Activated T-cell treated with anti-CD3 and anti-CD28 coated beads, Interleukin-2, amount 50 U/mL, for 4 hours (primary cell): ENCODE measurements at places on chromosomes 16 and 17.
A peak's percentile ranks its signal among the peaks of the same experiment; 100 is the strongest.

- no peak for DNase-seq
Measured at GRCh38 chr17:2335726-2336214, 487 bp downstream of the TSR1 start.

DNA sequence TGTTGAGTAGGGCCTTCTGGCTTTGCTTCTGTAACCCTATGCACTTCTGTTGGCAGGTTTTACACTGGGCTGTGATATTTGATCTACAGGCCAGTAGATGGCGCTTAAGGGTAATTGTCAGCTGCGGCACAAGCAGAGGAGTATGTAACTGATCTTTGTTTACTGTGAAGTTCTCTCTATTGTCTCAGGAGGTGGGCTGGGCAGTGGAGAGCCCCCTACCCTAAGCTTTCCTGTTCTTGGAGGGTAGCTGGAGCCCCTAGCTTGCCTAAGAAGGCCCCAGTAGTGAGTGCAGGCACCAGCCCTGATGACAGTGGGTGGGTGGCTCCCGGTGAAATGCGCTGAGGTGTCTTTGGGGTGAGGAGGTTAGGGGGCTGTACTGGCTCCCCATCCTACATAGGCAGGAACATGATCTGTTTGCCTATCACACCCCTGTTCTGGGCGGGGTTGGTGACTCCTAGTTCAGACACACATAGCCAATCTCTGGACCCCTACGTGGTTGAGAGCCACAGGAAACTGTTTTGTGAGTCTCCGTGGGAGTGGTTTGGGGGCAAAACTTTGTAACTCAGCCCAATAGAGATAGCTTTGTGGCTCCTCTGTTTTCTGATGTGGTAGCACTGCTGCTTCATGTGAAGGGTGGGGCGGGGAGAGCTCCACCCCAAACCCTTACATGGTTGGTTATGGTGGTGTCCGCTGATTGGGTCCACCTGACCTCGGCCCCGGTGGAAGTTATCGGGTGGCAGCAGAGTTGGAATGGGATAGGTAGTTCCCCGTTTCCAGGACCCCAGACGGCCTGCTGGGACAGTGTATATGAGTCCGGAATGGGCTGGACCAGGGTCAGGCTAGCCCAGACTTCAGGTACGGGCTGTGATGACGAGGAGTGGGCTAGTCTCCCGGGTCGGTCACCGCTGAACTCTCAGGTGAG, 60.4 kb downstream of the SLFN11 start:
- peak; percentile 65 for DNase-seq

DNA sequence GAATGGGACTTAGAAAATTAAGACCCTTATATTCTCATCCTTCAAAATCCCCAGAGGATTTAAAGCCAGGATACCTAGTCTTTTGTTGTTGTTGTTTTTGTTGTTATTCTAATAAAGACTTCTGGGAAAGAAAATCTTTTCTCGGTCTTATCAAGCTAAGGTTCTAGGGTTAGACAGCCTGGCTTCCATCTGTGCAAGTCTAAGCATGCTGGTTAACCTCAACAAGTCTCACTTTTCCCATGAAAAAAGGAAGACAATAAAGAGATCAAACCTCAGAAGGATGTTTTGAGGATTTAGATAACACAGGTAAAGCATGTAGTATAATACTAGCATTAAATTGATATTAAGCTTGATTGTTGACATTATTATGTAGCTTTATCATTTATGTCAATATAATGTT, 486.4 kb upstream of the SOX9 start:
- no peak for DNase-seq

- DNase-seq = peak; percentile 79
Measured at GRCh38 chr17:75785016-75785890, 647 bp downstream of the UNK start.

- no peak for DNase-seq
Measured at GRCh38 chr17:10879190-10879836, 41.4 kb upstream of the PIRT start.

GRCh38 chr17:82019690-82020571, 2.7 kb downstream of the CENPX start:
- DNase-seq = peak; percentile 58

- no peak for DNase-seq
Measured at GRCh38 chr16:61807551-61807950, 228.7 kb downstream of the CDH8 start.

DNA sequence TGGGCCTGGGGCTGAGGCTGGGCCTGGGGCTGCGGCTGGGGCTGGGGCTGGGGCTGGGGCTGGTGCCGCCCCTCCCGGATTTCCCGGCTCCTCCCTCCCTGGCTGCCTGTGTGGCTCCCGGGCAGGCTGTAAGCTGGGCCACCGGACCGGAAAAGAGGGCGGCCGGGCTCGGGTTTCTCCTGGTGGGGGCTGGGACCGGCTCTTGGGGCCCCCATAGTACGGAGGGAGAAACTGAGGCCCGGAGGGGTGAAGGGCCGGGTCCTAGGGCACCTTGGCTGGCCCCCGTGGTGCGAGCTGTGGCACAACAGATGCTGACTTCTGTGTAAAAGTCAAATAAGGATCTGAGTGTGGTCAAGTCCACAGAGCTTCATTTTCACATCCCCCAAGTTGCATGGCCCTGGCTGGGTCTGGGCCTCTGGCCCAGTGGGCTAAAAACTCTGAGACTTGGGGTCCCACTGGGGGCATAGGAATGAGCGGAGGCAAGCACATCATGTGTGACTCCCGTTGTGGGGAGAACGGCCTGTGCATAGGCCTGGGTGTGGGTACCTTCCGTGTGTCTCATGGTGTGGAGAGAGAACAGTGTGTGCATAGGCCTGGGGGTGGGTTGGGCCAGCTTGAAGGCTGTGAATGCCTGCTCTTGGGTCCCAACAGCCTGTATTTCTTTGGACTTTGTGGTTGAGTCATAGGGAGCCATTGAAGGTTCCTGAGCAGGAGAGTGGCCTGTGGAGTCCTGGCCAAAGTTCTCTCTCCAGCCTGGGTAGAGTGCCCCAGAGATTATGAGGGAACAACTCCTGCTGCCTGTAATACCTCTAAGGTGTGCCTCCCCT, 123.9 kb upstream of the CIBAR2 start:
- DNase-seq = no peak

- DNase-seq = no peak
Measured at GRCh38 chr17:21357696-21358656, 18.2 kb upstream of the KCNJ12 start.

DNA sequence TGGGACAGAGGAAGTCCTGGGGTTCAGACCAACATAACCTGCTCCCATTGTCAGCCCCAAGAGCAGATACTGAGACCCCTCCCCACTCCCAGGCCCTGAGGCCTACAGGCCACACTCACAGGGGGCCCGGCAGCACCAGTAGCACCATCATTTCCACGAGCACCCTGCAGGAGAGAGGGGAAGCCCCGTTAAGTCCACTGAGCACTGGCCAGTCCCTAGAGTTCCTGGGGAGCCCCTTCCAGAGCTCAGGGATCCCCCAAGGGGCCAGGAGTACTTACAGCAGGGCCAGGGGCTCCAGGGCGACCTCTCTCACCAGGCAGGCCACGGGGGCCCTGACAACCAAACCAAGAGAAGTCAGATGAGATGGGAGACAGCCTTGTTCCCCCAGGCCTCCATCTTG, 5.4 kb downstream of the COL1A1 start:
- no peak for DNase-seq

GRCh38 chr16:27684047-27684446, 134.1 kb downstream of the KATNIP start:
- no peak for DNase-seq

DNA sequence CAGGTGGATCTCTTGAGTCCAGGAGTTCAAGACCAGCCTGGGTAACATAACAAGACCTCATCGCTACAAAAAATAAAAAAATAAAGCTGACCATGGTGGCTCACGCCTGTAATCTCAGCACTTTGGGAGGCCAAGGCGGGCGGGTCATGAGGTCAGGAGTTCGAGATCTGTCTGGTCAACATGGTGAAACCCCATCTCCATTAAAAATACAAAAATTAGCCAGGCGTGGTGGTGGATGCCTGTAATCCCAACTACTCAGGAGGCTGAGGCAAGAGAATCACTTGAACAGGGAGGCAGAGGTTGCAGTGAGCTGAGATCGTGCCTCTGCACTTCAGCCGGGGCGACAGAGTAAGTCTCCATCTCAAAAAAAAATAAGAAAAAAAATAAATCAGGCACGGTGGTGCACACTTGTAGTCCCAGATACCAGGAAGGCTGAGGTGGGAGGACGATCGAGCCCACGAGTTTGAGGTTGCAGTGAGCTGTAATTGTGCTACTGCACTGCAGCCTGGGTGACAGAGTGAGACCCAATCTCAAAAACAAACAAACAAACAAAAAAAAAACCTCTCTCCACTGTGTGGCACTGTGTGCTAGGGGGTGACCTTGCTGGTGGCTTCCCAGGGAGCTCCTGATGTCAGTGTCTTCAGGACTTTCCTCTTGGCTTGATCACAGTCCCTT, 19.8 kb upstream of the MAPK3 start:
- DNase-seq = no peak

GRCh38 chr17:50847566-50847965, 12.2 kb downstream of the WFIKKN2 start:
- DNase-seq = no peak

DNA sequence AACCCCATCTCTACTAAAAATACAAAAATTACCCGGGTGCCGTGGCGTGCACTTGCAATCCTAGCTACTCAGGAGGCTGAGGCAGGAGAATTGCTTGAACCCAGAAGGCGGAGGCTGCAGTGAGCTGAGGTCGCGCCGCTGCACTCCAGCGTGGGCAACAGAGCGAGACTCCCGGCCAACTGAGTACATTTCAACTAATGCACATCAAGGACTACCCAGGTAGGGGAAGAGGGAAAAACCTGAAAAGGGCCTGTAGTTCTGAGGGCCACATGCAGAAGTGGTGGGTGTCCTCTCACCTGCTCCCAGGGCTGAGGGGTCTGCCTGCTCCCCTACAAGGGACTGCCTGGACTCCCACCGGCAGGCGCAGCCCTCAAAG, 584 bp upstream of the SLC16A5 start:
- no peak for DNase-seq

GRCh38 chr17:1019451-1019850, 22.5 kb downstream of the TIMM22 start:
- DNase-seq = no peak
